ENCODE measurements at places on chromosomes 6 and 20.

DNA sequence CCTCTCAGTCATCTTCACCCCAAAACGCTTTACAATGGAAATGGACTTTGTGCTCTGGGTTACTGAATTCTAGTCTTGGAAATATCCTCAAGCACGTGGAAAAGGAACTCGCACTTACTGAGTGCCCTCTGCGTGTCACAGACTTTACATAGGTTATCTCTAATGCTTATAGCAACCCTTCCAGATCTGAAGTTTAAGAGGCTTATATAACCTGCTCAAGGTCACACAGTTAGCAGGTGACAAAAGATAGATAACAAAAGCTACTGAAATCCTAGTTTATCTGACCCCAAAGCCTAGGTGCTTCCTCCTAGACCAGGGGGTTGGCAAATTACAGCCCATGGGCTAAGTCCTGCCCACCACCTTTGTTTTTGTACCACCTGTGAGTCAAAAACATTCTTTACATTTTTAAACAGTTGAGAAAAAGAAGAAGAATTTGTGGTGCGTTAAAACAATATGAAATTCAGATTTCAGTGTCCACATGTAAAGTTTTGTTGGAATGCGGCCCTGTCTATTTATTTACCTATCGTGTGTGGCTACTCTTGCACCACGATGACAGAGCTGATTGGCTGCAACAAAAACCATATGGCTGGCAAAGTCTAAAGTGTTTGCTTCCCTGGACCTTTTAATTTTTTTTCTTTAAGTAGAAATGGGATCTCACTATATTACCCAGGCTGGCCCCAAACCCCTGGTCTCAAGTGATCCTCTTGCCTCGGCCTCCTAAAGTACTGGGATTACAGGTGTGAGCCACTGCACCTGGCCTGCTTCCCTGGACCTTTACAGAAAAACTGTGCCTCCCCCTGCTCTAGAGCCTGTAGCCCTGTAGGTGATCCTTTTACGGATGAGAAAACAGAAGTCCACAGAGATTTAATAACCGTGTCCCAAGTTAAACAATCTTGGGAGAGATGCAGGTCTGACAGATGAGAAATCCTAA, 110.2 kb upstream of the RREB1 start:
- no peak for DNase-seq

DNA sequence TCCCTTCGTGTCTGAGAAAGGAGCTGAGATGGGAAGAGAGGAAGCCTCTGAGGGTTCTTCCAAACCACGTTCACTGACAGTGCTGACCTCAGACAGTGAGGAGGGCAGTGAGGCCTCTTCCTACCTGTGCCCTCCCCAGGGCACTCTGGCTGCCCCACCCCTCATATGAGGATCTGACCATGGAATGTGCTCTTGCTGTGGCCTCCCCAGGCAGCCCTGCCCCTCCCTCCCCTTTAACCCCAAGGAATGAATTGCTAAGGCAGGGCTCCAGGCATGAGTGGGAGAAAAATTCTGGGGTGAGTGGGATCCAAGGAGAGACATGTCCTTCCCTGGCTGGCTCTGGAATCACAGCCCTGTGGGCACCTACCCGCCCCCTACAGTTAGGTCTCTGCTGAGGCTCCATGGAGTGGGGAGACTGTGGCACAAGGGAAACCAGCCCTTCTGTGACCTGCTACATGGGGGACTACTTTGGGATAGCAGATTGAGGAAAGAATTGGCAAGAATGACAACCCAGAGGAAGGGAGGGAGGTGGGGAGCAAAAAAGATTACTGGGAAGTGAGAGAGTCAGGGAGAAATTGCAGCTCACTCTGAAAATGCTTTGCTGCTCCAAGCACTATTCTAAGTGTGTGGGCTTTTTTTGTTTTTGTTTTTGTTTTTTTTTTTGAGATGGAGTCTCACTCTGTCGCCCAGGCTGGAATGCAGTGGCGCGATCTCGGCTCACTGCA, 29.4 kb downstream of the TNXB start:
- DNase-seq: no peak

- peak; percentile 67 for DNase-seq
These were observed 100.0 kb downstream of the DST start for GRCh38 chr6:56542364-56543331.

- no peak for DNase-seq
These were observed 126.4 kb downstream of the CCDC170 start for GRCh38 chr6:151620179-151620578.

- no peak for DNase-seq
These were observed 228.0 kb upstream of the TAB2 start for GRCh38 chr6:149089510-149089909.

DNA sequence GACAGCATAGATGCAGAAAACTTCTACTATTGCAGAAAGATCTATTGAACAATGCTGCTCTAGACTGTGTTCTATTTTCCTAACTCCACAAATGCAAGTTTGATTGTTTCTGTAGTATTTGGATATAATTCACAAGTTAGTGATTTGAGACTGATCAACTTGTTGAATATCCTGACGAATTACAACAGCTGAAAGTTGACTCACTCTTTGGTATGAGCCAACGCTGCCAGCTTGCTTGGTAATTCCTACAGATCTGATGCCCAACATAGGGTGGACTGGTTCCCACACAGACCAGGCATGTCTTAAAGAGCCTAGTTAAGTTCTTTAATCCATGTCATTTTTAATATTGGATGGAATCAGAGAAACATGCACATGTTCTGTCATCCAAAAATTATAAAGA, 231.0 kb upstream of the RAB32 start:
- no peak for DNase-seq

- no peak for DNase-seq
These were observed 1.2 kb downstream of the ABHD12 start for GRCh38 chr20:25389401-25389857.

DNA sequence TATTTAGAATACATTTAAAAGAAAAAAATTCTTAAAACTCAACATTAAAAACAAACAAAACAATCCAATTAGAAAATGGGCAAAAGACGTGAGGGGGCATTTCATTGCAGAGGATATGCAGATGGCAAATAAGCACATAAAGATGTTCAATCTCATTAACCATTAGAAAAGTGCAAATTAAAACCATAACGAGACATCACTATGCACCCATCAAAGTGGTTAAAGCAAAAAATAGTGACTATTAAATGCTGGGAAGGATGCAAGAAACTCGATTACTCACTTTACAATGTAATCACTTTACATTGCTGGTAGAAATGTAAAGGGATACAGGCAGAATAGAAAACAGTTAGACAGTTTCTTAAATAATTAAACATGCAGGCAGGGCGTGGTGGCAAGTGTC, 59.0 kb downstream of the BCAS1 start:
- no peak for DNase-seq

- no peak for DNase-seq
These were observed 31.1 kb upstream of the RNF24 start for GRCh38 chr20:4046311-4046924.

GRCh38 chr20:57711311-57711712, 1.5 kb upstream of the PMEPA1 start:
- DNase-seq: no peak

DNA sequence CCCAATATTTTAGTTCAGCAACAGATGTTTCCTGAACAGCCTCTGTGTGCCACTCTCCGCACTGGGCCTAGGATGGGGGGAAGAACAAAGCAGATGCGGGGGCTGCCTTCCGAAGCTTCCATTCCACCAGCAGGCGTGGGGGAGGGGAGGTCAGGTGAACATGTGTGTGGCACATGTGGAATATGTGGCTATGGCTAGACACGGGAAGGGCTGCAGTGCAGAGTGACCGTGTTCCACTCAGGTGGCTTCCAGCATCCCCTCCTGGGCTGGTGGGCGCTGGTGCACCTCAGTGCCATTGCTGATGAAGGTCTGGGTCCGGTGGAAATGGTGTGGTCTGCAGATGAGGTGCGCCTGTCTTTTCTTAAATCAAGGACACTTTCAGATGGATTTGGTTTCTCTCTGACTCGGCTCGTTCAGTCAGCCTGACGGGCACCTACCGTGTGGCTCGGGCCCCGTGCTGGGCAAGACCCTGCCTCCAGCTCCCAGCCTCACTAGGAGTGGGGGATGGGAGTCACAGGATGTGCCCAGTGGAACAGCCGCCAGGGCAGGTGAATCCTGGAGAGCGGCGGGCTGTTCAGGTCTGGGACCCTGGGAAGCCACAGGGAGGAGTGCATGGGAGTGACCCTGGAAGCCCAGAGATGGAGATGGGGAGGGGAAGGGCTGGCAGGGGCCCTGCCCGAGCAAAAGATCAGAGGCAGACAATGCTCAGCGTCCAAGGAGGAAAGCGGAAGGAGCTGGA, 111.0 kb downstream of the SYCP2 start:
- DNase-seq: no peak

GRCh38 chr6:109441069-109441816, 719 bp downstream of the SMPD2 start:
- peak; percentile 23 for DNase-seq

GRCh38 chr6:54624216-54624615, 222.4 kb upstream of the FAM83B start:
- no peak for DNase-seq

DNA sequence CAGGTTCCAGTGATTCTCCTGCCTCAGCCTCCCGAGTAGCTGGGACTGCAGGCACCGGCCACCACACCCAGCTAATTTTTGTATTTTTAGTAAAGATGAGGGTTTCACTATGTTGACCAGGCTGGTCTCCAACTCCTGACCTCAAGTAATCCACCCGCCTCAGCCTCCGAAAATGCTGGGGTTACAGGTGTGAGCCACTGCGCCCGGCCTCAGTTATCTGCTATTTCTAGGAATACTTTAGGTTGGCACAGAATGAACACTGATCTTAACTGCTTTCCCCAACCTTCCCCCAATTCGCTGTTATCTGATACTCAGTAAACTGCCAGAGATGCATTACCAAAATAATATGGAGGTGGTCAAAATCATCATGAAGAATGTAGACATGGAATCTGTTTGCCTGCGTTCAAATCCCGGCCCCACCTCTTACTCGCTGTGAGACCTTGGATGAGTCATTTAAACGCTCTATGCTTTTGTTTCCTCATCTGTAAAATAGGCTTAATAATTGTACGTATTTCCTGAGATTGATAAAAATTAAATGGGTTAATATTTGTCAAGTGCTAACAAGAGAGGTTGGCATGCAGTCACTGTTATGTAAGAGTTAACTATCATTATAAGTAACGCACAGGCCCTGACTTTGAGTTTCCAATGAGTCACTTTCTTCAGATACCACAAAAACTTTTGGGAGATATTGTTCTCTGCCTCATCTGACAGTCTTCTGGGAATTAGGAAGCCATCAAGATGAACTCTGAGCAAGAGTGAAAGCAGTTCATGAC, 44.5 kb upstream of the NCOA3 start:
- DNase-seq: peak; percentile 39

GRCh38 chr6:120876424-120876823, 457.9 kb downstream of the TBC1D32 start:
- no peak for DNase-seq

DNA sequence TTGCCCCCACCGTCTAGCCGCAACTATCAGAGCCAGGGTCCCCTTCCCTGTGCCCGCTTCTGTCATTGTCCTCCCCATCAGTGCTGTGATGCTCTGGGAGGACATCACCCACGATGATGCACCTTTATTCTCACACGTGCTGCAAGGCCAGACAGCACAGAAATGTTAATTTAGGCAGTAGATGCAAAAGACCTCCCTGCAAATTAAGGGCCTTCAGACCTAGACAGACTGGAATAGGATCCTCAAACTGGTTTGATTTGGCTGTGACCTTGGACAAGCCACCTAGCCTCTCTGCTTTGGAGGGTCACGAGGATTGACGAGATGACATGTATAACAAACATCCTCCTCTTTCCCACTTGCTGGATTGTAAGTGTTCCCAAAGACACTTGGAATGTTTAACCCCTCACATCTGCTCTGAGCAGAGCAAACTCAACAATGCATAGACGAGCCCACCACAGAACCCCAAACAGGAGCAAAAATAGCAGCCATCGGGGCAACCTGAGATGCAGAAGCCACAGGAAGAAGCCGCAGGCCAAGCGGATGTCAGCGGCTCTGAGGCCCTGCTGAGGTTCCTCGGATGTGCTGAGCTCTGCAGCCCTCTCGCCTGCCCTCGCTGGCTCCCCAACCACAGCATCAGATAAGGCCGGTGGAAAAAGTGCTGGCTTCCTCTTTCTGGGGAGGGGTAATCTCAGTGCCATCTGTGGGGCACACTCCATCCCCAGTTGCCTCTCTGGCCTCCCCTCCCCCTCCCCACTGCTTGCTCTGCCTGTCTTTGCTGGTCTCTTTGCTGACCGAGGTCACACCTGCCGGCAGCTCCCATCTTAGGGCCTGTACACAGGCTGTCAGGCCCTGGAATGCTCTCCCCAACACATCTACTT, 35.3 kb downstream of the TOX2 start:
- DNase-seq: peak; percentile 43

DNA sequence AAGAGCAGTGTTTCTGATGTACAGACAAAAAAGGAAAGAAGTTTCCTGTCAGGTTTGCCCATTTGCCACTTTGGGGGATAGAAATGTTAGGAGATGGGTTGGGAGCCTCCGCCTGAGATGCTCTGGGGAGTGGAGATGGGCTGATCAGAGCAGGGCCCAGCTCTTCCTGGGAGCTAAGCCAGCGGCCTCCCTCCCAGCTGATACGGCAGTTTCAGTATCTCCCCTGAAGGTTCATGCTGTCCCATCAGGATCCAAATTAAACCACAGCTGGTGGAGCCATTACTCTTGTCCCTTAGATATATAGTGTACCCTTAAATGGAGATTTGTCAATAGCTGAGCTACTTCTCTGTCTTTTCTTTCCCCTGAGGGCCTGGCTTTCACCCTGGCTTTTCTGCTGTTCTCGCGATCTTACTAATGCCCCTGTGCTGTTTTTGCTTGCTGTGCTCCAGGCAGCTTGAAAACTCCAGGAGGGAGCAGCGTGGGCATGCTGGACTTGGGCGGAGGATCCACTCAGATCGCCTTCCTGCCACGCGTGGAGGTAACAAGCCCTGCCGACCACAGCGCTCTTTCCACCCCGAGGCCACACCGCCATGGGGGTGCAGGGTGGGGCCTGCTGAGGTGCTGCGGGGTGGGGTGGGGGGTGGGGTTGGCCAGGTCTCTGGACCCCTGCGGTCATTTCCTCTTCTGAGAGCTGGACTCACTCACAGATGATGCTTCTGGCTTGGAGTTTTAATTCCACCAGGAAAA, 20.9 kb downstream of the ENTPD6 start:
- DNase-seq: no peak

GRCh38 chr6:167290786-167291622, at the start of gene UNC93A:
TSS of gene UNC93A (plus strand) at chr6:167291315. CDS start at chr6:167291490, 175 bp downstream.
- no peak for DNase-seq

DNA sequence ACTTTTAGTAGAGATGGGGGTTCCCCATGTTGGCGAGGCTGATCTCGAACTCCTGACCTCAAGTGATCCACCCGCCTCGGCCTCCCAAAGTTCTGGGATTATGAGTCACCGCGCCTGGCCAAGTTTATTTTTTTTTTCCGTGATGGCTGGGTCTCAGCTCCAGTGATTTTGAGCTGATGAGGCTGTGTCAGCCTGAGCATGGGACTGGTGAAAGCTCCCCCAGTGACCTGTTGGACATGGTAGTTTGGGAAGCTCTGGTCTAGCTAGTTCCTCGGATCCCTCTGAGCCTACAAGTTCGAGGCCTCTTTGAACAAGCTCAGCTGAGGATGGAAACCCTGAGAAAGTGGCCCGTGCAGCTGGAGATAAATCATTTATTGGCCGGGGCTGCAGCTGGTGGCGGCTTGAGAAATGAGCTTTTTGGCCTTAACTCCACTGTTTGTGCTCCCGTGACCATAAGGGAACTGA, 126.8 kb downstream of the SNX5 start:
- DNase-seq: no peak
